ENCODE measurements at places on chromosomes 6 and 20.

DNA sequence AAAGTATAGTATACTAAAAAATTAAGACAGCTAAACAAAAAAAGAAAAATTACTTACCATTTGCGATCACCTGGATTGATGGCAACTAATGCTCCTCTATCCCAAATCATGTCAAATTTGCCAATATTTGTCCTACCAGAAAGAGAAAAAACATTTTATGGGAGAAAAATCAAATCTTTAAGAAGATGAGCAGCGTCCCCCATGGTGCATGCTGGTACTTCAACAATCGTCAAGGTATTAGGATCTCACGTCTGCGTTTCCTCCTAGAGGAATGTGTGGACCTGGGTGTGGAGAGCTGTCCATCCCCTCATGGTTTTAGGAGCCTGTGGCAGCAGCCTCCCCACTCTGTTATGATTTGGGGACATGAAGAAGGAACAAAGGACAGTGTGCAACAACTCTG is 16.0 kb downstream of the TPMT start:
- DNase-seq: no peak

DNA sequence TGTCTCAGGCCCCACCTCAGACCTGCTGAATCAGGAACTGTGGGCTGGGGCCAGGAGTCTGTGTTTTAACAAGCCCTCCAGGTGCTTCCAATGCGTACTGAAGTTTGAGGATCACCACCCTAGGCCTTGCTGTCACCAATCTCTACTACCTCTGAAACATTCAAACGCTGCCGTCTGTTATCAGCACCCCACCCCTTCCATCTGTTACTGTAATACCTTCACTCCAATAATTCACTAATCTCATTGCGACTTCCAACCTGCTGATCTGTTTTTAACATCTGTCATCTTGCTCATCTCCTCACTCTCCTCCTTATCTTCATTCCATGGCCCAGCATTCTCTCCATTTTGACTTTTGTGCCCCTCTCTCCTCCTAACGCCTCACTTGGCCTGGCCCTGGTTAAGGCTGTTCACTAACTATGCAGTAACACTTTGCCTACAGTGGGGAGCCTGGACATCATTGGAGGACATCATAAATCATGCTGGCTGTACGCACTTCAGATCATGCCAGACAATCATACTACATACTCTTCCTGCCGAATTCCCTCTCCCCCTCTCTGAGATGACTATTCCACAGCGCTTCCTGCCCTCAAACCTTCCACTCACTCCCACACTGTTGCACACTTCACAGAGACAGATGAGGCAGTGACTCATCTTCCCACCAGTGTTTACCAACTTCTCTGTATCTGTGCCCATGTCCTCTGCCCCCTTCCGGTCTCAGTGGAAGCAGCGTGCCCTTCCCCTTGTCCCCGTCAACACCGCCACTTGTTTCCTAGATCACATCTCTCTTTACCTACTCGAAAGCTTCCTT is 3.0 kb upstream of the GUCA1B start:
- DNase-seq: no peak

DNA sequence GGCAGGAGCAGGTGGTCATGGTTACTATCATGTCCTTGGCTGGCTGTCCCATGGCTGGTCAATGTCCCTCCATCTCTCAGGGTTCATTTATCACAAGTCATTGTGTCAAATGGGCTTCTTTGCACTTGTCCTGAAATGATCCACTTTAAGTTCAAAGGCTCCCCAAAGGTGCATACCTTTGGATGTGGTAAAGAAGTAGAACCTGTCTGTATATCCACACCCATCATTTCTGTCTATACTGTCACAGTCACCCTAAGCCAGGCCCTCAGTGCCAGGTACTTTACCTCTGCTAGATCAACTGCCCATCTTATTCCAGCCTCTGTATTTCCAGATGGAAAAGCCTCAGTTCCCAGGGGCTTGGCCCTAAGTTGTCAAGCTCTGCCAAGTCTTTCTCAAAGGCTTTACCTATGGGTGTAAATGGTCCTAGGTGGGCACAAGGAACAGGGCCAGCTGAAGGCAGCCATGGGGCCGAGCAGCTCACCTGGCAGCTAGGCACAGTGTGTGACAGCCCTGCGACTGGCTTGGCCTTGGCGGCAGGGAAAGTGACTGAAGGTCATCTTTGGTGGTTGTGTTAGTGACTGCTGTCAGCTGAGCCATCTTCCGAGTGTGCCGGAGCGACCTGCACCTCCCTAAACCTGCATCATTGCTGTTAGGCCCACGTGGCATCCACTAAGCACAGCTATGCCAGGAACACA is 198.4 kb downstream of the SYNDIG1 start:
- no peak for DNase-seq

DNA sequence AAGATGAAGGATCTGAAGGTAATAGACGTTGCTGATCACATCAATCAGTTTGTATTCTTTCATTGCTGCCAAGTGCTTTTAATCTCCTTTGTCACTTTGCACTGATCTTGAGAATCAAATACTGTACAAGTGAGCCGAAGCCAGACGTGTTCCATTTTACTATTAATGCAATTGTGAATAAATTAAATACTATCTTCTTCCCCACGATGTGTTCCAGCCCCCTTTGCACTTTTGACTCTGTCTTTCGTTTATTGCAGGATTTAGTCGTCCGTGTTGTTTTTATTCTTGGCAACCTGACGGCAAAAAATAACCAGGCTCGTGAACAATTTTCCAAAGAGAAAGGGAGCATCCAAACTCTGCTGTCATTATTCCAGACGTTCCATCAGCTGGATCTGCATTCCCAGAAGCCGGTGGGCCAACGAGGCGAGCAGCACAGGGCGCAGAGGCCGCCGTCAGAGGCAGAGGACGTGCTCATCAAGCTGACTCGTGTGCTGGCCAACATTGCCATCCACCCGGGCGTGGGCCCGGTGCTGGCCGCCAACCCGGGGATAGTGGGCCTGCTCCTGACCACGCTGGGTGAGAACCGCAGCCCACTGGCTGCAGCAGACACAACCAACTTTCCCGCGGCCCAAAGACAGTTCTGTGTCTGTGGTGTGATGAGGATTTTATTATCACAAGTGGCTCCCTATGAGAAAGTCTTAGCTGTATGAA is 104.7 kb downstream of the ARMC2 start:
- no peak for DNase-seq

- no peak for DNase-seq
Observed at GRCh38 chr6:118306392-118307238, 241.5 kb upstream of the PLN start.

All from activated effector memory CD4-positive, alpha-beta T cell treated with Interleukin-2 at 50 U/mL for 16 hours (primary cell).